ENCODE measurements at places on chromosomes 1 and 21.

- DNase-seq = no peak
Observed at GRCh38 chr21:27548486-27548885, 581.6 kb upstream of the ADAMTS5 start.

DNA sequence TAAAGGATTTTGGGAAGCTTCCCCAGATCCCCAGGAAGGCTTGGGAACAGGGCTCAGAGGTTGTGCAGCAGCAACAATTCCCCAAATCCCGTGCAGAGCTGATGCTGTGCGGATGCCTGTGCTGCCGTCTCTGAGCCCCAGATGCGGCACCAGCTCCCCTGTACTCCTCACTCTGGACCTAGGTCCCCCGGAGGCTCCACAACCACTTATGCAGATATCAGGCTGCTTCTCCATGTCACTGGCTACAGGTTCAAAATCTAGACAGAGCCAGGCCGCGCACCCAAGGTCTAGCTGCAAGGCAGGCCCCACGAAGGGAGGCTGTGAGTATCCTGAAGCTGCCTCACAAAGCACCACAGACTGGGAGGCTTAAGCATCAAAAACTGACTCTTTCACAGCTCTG, 81.6 kb downstream of the PDE9A start:
- no peak for DNase-seq

DNA sequence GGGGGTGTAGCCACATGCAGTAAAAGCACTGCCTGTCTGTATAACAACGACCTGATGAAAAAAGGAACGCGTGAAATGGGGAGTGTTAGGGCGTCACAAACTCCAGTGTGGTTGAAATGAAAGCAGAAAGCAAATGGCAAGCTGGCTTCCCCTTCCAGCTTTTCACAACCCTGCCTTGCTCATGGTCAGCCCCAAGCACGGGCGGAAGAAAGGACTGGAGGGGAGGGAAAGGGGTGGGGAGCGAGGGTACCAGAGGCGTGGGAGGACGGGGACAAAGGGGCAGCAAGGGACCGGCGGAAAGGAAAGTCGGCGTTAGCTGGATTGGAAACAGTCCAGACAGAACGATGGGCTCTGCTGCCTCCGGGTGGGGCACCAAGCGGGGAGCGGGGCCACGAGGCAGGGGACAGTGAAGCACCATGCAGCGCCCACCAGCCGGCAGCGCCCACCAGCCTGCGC, 9.6 kb downstream of the VPS26C start:
- DNase-seq = peak; percentile 51

DNA sequence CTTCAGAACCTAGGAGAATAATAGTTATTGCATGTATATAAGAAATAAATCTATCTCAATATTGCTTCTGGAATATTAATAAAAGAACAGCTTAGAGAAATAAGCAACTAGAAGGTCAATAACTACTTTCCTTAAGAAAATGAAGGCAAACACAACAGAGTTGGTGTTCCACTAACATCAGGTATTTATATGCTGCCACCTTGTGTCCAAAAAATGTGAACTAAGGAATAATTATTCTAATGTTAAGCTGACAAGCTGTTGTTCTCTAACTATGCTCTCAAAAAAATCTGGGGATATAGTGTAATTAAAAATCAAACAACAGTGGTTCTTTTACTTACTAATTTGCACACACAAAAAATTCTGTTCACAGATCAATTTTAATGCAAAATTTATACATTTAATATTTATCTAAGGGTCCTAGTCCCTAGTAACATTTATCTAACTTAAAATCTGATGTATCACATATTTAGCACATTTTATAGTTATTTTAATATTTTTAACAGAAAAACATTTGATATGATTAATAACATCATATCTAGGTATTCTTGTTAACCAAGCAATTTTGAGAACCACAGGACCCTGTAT, 39.6 kb downstream of the UCHL5 start:
- DNase-seq = peak; percentile 72

DNA sequence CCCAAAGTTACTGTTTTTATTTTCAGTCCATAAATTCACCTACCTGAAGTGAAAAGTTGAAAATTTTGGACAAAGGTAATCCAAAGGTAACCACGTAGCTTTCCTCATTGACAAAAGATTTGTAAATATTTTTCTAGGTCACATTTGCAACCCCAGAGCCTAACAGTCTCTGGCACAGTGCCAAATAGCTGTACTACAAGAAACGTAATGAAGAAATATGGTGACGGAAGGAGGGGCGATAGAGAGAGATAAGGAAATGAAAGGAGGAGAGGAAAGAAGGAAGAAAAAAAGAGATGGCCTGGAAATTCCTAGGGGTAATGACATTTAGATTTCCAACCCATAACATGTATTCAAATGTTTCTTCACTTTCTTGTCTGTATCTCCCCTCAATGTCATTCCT, 159.4 kb downstream of the BARHL2 start:
- DNase-seq = no peak

- DNase-seq = no peak
Observed at GRCh38 chr21:26077521-26077920, 93.0 kb downstream of the APP start.

- DNase-seq = no peak
Observed at GRCh38 chr1:45530632-45531135, 9.0 kb upstream of the PRDX1 start.

GRCh38 chr1:29767088-29767685, 530.9 kb downstream of the PTPRU start:
- DNase-seq = no peak

DNA sequence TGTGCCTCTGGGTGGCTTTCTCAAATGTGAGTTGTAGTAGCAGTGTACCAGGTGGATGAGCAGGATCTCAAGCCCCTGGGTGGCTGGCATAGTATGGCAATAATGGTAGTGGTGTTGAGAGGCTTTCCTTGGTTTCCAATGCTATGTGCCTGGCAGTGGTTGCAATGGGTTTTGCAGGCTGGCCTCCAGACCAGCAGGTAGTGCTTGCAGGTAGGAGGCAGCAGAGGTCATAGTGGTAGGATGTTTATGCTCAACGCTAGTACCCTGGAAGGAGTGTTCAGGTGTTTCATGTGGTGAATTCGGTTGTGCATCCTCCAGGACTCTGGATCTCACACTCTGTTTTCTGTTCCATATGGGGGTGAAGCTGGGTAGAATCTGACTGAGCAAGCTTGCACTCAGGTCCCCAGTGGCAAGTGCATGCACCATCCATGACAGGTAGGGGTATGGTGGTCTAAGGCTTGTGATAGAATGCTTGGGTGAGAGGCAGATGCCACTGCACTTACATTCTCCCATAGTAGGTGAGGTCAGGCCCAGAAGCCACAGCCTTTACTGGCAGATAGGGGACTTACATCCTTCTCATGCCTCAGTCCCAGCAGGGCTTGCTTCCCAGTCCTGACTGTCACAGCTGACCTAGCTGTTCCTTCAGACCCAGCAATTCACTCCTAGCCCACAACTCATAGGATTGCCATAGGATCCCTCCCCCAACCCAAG, 410.5 kb upstream of the LRRC7 start:
- DNase-seq = no peak

- DNase-seq = no peak
Observed at GRCh38 chr1:67130673-67131072, 4.1 kb downstream of the C1orf141 start.

GRCh38 chr1:224433041-224433691, 1.4 kb downstream of the WDR26 start:
- peak; percentile 40 for DNase-seq

DNA sequence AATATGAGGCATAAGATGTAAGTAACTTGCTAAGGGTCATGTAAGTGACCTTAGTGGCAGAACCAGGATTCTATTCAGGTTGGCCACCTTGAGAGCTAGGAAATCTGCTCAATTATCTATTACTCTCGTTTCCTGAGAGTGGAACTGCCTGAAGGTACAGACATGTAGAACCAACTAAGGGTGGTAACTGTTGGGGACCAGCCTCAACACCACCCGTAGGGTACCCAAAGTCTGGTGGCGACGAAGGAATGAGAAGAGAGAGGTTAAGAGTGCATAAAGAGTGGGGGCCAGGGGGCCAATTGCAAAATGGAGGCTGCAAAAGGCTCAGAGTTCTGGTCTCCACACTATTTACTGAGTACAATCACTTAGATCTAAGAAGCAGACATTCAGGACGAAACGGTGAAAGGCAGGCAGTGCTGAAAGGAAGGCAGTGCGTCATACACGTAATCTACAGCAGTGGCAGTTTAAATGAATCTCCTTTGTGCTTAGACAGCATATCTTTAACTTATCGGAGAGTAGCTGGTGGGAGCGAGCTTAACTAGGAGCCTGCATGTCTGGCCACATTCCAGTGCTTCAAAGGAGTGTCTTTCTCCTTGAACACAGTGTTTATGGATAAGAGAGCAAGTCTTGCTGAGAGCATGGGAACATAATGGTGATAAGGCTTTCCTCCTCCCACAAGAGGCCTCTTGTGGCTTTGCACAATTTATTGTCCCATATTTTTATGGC, 25.0 kb downstream of the SRSF4 start:
- peak; percentile 79 for DNase-seq

- DNase-seq = no peak
Observed at GRCh38 chr1:53285969-53286760, 41.7 kb downstream of the LRP8 start.

GRCh38 chr1:102463328-102463727, 466.6 kb upstream of the OLFM3 start:
- no peak for DNase-seq

GRCh38 chr1:70779571-70779970, 268.0 kb downstream of the PTGER3 start:
- DNase-seq = no peak

- DNase-seq = no peak
Observed at GRCh38 chr1:175278734-175279116, 86.1 kb upstream of the KIAA0040 start.

DNA sequence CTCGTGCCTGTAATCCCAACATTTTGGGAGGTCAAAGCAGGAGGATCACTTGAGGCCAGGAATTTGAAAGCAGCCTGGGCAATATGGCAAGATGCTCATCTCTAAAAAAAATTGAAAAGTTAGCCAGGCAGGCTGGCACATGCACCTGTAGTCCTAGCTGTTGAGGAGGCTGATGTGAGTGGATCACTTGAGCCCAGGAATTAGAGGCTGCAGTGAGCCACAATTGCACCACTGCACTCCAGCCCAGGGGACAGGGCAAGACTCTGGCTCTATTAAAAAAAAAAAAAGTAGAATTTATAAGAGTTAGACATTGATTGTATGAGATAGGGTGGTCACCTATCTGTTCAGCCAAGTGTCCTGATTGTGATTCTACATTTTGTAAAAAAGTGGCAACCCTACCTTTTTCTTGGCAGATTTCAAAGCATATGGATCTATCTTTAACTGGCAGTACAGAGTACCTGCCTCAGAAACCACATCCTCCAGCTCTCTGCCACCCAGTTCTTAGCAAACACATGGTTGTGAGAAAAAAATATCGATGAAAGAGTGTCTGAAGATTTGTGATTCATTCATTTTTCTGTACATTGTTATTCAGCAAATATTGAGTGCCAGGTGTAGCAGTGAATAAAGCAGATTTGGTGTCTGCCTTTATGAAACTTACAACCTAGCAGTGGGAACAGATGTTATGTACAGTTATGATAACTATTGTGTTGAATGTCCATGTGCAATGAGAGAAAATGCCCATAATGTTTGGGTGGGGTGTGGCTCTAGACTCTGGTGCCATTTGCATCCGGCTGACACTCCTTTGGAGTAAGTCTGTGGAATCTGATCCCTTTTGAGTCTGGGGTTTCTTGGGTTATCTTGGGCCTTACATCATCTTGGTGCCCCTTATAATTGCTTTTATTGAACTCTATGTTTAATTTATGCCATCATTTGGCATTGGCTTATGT, 82.5 kb downstream of the ST3GAL3 start:
- DNase-seq = no peak

DNA sequence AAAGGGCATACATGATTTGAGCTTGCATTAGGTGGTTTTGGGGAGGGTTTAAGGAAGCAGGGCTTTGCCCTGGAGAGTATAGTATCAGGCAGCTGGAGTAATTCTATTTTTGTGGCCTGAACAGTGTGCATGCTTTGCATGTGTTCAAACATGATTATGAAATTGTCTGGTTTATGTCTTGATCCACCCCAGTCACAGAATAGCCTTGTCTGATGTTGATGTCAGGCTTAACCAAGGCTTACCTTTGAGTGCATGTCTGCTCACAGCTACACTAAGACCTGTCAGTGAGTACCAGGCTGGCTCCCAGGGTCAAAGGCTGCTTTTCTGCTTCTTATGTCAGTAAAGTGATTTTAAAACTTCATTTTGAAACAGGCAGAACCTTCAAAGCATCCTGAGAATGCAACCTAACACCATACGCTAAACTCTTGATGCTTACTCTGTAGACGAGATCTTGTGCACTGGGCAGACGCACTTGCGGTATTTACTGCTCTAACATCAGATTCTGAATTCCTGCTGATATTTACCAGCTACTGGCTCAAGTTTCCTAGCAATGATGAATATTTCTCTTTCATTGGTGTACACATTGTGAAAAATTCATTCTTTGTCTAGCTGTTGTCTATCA, 78.9 kb downstream of the MAP3K21 start:
- DNase-seq = no peak

DNA sequence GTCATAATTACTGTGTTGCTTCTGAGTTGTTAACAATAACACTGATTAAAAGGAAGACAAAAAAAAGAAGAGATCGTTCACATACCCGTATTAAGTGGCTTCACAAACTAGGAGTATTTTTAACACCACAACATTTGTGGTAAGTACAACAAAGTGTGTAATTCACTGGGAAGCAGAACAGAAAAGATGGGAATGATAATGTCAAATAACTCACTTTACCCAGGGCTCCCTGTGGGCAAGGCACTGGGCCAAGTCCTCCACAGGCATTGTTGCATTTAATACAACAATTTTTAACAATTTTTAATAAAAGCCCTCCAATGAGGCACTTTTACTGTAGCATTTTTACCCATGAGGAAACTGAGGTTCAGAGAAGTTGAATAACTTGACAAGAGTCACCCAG, 385.0 kb upstream of the ST6GALNAC5 start:
- DNase-seq = no peak

DNA sequence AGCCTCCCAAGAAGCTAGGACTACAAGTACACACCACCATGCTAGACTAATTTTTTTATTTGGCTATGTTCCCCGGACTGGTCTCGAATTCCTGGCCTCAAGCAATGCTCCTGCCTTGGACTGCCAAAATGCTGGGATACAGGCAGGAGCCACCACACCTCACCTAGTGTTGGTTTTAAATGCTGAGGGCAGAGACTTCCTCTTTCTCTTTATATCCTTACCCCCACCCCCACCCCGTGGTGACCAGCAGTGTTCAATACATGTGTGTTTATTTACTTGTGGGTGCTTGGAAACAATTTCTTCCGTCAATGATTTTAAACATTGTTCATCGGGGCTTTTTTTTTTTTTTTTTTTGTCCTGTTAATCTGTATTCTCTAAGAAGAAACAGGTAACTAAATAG, 158.9 kb downstream of the ZBTB18 start:
- DNase-seq = peak; percentile 14

- DNase-seq = no peak
Observed at GRCh38 chr21:41188486-41189149, 20.7 kb downstream of the BACE2 start.
